Suppressor macrophage (primary cell): ENCODE measurements at places on chromosomes 7 and 10.

GRCh38 chr10:667096-667495 is 22.4 kb downstream of the DIP2C start:
- DNase-seq, result no peak

DNA sequence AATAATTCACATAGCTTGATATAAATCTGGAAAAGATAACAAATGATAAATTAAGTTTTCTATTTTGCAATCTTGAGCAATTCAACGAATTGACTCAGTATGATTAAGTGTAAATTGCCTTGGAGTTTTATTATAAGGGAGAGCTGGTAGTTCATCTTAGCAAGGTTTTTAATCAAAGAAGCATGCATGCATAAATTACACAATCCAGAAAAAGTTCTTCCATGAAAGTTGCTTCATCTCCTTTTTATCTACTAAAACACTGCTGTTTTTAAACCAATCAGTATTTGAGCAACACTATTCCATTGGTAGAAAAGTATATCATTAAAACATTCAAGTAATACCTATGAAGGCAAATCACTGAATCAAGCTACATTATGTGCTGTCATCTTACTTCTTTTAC is 47.6 kb downstream of the POT1 start:
- no peak for DNase-seq

DNA sequence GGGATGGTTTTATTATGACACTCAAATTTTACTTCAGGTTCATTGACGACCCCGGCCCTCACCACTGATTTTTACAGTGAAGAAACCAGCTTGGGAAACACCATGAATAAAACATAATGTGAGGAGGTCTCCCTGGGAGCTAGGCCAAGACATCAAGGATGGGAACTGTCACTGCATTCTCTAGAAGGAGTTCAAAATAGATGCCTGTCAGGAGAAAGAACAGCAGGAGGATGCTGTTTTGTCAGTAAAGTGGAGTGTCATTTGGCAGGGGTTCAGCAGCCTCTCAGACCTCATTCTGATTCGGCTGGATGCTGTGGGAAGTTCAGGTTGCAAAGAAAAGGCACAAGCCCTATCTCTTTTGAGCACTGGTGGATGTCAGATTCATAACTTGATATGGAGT is 360.3 kb upstream of the C7orf33 start:
- no peak for DNase-seq

DNA sequence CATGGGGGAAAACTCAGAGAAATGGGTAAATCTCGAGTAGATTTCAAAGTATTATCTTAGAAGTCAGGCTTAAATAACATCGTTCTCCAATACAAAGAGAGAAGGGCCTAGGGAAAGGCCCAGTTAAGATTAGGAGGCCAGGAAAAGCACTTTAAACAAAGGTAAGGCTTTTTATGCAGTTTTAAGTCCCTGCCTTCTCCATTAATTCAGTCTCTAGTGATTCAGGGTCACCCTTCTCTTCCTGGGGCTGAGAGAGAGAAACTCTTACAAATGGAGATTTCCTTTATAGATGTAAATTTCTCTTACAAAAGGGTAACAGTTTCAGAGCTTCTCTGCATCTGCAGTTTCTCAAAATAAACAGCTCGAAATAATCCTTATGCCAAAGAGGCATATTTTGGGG is 179.3 kb downstream of the HECW1 start:
- no peak for DNase-seq

GRCh38 chr7:70051726-70052125 is 453.5 kb downstream of the AUTS2 start:
- no peak for DNase-seq

- no peak for DNase-seq
Observed at GRCh38 chr7:47007471-47007870, 574.4 kb downstream of the TNS3 start.

- peak; percentile 25 for DNase-seq
Observed at GRCh38 chr10:120825878-120826769, 25.0 kb upstream of the WDR11 start.

DNA sequence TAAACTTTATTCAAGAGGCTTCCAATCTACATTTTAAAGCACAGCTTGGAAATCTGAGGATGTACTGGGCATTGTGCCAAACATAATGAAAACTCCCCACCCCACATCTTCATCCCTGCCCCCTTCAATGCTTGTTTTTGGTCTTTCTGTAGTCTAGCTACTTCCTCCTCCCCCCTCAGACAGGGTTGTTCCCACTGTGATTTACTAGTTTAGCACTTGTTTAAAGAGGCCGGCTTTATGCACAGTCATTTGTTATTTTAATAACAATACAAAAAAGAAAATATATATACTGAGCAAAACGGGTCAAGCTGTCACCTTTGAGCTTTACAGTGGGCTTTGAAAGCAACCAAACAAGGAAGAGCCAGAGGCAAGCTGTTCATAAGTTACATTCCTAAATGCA is 132.6 kb downstream of the CHRM2 start:
- DNase-seq, result no peak

- DNase-seq, result no peak
Observed at GRCh38 chr7:44461387-44461786, 29.1 kb downstream of the NUDCD3 start.

DNA sequence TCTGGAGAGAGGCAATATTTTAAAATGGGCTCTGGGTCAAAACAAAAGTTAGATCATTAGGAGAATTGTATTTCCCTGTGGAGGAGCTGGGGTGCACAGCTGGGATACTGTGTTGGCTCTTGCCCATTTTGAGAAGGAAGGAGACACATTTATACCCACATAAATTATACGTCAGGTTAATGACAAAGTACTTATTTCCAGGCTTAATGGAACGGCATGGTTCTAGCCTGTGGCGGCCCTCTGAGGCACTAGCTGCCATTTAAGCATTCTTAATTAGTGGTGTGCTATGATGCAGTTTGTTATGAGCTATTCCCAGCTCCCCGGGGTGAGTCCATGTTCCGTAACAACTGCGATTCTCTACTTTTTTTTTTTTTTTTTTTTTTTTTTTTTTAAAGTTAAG is 193.5 kb downstream of the SEC23IP start:
- DNase-seq, result no peak

DNA sequence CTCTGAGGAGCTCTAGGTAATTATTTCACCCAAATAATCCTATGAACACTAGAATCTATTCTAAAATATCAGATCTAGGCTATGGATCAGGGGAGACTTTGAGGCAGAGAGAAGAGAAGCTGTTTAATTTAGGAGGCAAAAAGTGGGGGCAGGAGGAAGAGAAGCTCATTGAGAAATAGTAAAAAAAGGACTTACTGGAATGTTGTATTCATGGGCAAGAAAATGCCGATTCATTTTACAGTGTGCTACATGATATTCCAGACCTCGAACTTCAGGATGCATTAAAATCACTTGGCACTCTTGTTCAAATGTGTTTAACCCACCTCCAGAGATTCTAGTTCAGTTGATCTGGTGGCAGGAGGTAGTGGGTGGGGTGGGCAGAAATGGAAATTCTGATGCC is 109.5 kb upstream of the ITGB1 start:
- no peak for DNase-seq

DNA sequence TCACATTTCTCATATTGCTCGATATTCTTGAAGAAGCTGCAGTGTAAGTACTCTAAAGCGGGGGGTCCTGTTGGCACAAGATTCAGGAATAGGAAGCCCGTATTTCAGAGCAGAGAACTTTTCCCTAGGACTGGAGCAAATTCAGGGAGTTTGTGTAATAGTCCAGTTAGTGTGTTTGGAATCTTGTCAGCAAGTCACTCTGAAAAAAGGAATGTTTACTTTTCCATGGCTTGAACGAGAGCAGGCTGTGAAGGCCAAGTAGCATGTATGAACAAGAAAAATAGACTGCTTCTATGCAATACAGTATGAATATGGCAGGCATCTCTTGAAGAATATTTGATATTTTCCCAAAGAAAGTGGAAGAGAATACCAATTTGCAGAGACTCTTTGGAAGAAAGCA is 39.8 kb downstream of the CDC123 start:
- DNase-seq, result no peak

DNA sequence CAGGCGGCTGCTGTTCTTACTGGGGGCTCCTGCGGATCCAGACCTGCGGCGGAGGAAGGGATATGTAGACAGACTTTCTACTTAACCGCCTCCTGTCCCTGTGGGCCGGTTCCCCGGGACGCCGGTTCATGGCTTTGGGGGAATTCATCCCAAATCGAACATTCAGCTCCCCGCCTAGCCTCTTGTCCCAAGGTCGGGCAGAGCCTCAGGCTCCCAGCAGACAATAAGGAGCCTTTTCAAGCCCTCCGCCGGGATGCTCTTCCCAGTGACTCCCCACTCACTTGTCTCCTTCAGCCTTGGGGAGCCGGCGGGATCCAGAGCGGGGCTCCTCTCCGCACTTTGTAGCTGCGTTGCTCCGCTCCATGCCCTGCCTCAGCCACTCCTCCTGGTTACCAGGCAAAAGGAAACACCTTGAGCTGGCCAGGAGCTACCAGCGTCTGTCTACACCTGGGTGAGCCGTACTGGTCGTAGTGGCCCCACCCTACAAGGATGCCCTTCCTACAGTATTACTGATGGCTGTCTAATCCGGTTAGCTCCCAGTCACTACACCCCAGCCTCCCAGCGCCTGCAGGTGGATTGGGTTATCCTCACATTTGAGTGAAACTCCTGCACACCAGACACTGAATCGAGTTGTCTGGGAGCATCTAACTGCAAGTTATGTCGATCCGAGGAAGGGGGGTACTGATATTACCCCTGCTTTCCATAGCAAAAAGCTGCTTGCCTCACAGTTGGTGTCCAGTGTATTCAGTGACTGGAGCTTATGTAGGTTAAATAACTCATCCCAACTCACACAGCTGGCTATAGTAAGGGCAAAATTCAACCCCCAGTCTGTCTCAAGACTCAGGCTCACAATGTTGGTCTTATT is at the start of gene C10orf95:
Gene C10orf95 (minus strand): TSS at position 439 of the 865 bp plus-strand sequence. CDS start 450 bp downstream, outside the sequence.
- no peak for DNase-seq

DNA sequence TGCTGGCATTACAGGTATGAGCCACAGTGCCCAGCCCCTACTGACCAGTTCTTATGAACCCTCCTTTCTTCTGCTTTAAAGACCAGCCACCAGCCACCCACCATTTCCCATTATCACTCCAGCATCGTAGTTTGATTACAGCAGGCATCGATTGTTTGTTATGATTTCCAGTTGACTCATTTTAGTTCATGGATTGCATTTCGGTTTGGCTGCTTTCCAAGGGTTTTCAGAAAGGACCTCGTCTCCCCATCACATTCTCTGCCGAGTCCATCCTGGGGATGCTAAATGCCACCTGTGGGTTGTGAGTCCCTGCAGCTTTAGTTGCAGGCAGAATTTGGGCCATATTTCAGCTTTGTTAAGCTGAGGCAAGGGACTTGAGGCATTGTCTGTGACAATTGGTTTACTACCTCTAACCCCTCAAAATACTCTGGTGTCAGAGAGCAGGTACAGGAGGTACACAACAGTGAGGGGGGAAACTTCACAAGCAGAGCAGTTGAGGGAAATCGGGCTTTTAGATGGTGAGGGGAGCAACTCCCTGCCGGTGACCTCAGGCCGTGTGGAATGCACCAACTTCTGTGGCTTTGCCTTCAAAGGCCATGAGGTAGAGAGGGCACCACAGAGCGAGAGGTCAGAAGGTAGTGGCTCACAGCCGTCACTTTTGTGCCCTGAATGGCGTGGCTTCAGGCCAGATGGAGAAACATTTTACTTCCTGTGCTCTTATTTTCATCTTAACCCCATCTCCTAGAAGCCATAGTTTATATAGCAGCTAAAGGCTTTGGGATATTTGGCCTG is 203.8 kb downstream of the CCDC3 start:
- no peak for DNase-seq

- no peak for DNase-seq
Observed at GRCh38 chr7:16403475-16403874, 17.9 kb downstream of the CRPPA start.

- DNase-seq, result no peak
Observed at GRCh38 chr10:84563868-84564267, 235.5 kb downstream of the CCSER2 start.

- DNase-seq, result no peak
Observed at GRCh38 chr7:67407392-67408071, 410.9 kb downstream of the TYW1 start.

DNA sequence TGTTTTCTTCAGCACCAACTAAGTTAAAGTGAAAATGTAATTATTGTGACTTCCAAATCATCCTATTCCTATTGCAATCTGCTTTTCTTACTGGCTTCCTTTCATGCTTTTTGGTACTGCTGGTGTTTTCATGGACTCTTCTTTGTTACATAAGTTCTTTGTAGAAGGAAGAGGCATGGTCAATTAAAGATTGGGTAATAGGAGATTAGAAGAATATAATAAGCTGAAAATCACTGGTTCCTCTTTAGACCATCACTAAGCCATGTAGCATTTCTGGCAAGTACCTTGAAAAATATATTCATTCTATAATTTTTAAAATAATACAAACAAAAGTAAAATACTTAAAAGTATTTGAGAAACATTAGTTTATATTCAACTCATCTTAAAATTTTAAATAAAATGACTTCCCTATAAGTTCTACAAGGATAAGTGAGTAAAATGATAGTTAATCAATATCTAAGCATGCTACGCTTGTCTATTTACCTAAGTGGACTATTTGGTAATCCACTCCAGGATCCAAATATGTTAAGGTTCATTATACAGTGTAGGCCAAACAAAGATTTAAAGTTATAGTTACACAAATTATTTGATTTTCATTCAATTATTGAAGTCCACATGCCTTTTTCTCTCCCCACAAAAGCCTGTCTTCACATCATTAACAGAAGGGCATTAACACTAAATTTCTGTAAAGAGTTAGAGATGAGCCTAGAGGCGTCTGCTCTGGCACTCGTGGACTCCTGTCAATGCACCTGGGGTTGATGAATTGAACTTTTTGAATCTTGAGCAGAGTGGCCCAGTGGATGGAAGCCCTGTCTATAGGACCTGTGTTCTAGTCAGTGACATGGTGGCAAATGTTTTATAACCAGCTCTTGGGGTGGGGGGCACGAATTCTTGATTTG is 408.1 kb downstream of the INHBA start:
- DNase-seq, result no peak

- no peak for DNase-seq
Observed at GRCh38 chr7:2809903-2810625, 34.0 kb downstream of the GNA12 start.

GRCh38 chr10:96764425-96765060 is 44.2 kb upstream of the PIK3AP1 start:
- peak; percentile 58 for DNase-seq

DNA sequence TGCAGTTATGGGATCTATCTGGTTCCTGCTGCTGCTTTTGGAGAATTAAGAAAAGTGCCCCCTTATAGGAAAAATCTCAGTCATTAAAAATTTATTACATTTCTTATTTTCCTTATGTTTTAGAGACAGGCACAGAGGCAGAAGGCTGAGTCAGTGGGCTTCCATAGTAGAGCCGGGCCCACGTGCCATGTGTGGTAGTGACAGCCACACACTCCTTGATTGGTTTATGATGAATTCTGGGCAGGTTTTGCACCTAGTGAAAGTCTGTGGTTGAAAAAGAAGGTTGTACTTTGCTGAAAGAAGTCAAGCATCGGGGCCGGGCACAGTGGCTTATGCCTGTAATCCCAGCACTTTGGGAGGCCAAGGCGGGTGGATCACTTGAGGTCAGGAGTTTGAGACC is 109.9 kb downstream of the FANK1 start:
- DNase-seq, result no peak

- DNase-seq, result no peak
Observed at GRCh38 chr10:58516119-58516518, 3.4 kb downstream of the BICC1 start.
